ENCODE measurements at places on chromosomes 12 and 14.

GRCh38 chr12:46944771-46945170 lies 119.0 kb upstream of the SLC38A4 start:
- no peak for DNase-seq

GRCh38 chr14:65993996-65994395 lies 492.2 kb upstream of the CCDC196 start:
- DNase-seq, result no peak

DNA sequence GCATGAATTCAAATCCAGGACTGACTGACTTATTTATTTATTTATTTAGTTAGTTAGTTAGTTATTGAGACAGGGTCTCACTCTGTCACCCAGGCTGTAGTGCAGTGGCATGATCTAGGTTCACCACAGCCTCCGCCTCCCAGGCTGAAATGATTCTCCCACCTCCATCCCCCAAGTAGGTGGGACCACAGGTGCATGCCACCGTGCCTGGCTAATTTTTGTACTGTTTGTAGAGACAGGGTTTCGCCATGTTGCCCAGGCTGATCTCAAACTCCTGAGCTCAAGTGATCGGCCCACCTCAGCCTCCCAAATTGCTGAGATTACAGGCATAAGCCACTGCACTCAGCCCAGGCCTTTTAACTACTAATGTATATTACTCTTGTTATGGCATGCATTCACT lies 36.0 kb downstream of the BTG1 start:
- no peak for DNase-seq

DNA sequence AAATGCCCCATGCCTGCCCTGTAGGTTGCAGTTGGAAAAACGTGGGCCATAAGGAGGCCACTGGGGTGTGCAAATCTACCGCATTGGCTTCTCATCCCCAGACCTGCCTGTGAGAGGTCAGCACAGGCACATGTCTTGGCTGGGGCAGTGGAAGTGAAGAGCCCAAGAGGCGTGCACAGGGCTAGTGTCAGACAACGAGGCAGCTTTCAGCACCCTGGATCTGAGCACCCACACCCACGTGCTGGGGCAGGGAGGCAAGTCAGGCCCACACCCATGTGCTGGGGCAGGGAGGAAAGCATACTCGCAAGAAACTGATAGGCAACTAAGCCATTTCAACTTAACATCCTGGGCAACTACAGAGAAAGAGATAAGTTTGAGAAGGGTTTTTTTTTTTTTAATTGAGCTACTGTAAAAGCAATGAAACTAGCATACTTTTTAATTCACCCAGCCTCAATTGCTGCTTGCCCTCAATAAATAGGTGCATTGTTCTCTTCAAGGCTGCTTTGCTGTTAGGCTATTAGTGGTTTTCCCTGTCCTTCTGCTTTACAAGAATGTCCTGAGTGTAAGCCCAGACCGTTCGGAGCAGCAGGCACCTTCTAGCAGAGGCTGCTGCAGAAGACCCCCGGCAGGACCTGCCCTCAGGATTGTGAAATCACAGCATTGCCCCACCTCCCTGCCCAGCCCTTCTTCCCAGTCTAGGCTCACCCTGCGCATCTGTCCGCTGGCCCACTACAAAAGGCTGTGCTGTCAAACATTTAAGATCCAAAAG lies 355.3 kb upstream of the FKBP4 start:
- DNase-seq, result no peak

DNA sequence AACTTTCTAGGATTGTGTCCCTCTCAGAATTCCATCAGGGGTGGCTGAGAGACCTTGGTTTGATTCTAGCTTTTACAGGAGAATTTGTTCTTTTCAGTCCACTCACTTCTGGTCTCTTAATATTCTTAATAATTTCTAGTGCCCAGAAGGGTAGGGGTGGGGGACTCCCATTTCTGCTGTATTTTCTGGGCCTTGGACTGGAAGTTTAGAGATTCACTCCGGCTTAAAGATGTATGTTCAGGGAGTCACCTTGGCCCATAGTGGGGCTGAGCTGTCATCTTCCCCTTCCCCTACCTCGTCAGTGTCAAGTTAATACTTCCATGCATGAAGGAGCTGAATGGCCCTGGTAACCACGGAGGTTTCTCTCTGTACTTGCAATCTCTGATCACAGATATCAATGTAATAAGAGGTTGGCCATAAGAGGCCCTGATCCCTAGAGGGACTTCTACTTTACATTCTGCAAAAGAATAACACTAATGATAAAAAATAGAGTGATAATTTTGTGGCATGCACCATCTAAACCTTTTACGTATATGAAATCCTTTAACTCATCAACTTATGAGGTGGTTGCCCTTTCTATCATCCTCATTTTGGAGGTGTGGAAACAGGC lies 6.7 kb downstream of the KRT81 start:
- DNase-seq, result no peak

DNA sequence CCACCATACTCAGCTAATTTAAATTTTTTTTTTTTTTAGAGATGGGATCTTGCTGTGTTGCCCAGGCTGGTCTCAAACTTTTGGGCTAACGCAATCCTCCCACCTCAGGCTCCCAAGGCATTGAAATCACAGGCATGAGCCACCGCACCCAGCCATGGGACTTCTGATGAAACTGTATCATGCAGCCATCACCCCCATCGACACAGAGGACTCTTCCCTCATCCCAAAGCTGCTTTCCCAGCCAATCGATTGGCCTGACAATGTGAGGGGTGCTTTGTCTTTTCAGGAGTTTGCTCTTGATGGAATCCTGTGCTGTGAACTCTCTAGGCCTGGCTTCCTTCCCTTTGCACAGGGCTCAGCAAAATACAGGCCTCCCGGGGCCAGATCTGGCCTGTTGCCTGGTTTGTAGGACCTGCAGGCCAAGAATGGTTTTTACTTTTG lies 59.6 kb upstream of the NCOR2 start:
- DNase-seq, result peak; percentile 13

DNA sequence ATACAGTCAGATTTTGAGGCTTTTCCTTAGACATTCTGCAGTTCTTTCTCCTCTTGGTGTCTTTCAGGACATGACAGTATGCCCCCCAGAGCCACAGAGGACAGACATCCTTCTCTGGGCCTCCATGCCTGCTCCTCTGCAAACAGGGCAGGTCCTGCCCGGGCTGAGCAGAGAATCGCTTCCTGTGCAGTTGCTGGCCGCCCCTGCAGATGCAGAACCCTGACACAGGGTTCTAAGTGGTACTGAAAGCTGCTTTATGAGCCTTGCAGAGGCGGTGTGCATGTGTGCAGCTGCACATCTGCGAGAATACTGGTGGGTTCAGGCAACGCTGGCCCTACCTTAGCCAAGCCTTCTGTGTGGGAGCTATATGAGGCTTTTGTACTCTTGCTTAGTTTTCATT lies 54.5 kb downstream of the FLRT2 start:
- no peak for DNase-seq

GRCh38 chr12:49622501-49623141 lies 740 bp upstream of the PRPF40B start:
- DNase-seq, result no peak

- DNase-seq, result no peak
Measured at GRCh38 chr14:54314365-54315104, 82.3 kb upstream of the CDKN3 start.

DNA sequence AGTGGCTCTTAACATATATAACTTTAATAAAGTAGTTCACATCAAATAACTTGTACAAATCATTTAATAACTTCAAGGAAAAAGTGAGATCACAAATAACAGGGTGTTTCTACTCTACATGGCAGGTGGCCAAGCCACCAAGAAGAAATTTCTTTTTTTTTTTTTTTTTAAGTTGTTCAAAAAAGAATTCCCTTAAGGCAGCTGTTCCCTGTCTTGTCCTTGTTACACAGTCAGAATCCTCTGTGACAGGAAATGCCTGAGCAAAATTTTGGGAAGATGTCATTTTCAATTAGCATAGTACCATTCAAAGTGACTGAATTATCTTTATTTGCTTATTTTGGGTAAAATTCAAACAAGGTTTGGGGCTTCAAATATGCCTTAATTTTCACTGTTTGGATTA lies 79.4 kb downstream of the LIN7A start:
- no peak for DNase-seq

GRCh38 chr12:10719482-10719881 lies 3.6 kb downstream of the YBX3 start:
- no peak for DNase-seq

GRCh38 chr12:47033789-47034555 lies 45.4 kb upstream of the PCED1B start:
- no peak for DNase-seq

DNA sequence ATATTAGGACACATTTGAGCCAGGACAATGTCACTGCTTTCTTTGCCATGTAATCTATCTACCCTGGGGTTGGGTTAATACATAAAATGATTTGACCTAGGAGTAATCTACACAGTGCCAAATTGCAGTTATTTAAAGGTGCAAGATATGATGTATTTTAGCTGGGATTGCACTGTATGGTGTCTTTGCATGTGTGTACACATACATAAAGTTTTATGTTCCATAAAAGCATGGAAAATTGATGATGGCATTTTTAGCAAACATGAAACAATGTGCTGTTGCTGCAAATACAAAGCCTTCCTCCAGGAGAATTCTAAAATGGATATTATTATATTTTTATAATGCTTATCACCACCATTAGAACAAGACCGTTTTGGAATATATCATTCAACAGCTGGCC lies 24.0 kb upstream of the PLBD1 start:
- no peak for DNase-seq

DNA sequence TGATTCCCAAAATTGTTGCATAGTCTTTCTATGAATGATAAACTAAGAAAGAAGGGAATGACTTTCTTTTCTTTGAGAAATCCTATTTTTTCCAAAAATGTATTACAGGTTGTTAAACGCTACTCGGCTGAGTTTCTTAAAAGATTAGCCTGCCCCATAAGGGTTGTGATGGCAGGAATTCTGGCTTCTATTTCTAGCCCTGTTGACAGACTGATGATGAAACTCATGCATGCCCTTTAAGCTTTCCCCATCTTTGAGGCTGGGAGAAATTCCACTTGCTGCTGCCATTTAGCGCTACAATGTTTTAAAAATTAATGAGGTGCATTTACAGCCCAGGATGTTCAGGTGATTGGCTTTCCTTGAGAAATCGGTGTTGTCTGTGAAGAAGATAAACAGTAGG lies 33.2 kb upstream of the RASSF3 start:
- no peak for DNase-seq

DNA sequence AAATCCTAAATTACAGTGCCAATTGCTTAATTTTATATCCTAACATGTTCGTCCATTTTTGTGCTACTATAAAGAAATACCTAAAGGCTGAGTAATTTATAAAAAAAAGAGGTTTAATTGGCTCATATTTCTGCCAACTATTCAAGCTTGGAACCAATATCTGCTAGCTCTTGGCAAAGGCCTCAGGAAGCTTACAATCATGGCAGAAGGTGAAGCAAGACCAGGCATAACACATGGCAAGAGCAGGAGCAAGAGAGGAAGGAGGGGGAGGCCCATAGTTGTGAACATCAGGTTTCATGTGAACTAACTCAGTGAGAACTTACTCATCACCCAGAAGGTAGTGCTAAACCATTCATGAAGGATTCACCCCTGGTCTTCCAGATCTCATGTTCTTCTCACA lies 494.3 kb downstream of the CCER1 start:
- no peak for DNase-seq
